ENCODE measurements at places on chromosomes 6 and 20.

DNA sequence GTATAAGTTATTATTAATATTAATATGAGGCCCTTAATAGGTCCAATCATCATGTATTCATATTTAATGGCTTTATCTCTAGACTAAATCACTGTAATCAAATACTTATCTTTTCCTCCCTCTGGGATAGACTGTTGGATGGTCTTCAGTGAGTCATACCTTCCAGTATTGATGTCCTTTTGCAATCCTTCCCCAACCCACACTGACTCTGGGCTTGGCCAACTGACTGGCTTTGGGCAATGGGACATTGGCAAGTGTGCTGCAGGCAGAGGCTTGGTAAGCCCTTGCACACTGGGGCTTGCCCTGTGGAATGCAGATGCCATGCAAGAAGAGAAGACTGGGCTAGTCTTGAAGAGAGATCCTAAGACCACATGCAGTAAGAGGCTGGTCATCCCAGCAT lies 136.6 kb downstream of the CCDC170 start:
- no peak for DNase-seq

GRCh38 chr20:23412026-23412425 lies 9.3 kb downstream of the NAPB start:
- DNase-seq = no peak

- DNase-seq = no peak
Observed at GRCh38 chr20:59299945-59300332, 472 bp upstream of the EDN3 start.

- DNase-seq = no peak
Observed at GRCh38 chr6:53070806-53071205, 5.6 kb downstream of the FBXO9 start.

- DNase-seq = no peak
Observed at GRCh38 chr20:57738484-57738883, 28.7 kb upstream of the PMEPA1 start.

- no peak for DNase-seq
Observed at GRCh38 chr6:105733556-105734162, 330.8 kb upstream of the PREP start.

DNA sequence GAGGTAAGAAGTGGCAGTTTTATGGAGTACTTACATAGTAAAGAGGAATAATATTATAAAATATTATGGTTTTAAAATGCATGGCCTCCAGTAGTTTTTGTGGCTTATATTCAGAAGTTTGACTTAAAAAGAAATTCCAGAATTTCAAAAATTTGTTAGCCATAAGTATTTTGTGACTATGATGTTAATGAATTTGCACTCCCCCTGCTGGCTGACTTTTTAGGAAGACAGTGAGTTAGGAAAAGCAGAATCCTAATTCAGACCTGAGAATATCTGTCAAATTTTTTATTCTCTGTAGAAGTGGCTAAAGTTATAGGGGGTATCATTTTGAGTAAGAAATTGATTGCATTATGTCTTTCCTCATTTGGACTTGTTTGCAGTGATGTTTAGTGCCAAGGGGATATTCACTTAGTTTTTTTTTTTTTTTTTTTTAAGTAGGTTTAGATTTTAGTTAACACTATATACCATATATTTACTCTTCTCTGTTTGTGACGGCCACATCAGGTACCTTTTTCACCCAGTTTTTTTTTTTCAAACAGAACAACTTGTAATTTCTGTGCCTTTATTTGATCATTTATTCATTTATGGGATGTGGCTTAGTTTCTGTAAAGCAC lies 40.8 kb downstream of the ZFAND3 start:
- no peak for DNase-seq

- no peak for DNase-seq
Observed at GRCh38 chr6:125431971-125432370, 130.2 kb upstream of the HDDC2 start.

- no peak for DNase-seq
Observed at GRCh38 chr6:54058236-54058635, 53.0 kb upstream of the MLIP start.

DNA sequence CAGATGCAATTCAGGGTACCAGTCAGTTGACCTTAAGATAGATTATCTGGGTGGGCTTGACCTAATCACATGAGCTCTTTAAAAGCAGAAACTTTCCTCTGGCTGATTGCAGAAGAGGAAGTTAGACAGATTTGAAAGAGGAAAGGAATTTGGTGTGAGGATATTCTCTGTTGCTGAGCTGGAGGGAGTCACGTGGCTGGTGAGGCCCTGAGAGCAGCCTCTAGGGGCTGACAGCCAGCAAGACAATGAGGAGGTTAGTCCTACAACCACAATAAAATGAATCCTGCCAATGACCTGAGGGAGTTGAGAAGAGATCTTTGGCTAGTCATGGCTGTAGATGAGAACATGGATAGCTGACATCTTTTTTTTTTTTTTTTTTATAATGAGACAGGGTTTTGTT lies 87.0 kb upstream of the B3GAT2 start:
- no peak for DNase-seq

- no peak for DNase-seq
Observed at GRCh38 chr6:20827798-20828197, 293.5 kb downstream of the CDKAL1 start.

DNA sequence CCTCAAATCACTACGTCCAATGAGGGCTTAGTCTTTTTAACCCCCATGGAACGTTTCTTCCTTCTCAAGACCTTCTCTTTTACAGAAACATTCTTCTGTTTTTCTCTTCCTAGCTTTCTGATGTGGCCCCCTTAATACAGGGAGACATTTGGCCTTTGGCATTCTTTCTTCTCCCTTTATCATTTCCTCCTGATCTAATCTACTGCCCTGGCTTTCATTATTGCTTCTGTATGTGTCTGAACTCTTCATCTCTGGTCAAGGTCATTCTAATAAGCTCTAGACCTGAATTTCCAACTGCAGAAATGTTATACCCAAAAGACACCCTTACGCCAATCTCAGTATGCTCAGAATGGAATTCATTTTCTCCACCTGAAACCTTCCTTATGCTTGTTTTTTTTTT lies 18.4 kb upstream of the LAMA4 start:
- no peak for DNase-seq

- peak; percentile 29 for DNase-seq
Observed at GRCh38 chr6:34656378-34657036, 40.1 kb downstream of the ILRUN start.

GRCh38 chr20:43963872-43964791 lies 49.5 kb downstream of the TOX2 start:
- DNase-seq = peak; percentile 51

DNA sequence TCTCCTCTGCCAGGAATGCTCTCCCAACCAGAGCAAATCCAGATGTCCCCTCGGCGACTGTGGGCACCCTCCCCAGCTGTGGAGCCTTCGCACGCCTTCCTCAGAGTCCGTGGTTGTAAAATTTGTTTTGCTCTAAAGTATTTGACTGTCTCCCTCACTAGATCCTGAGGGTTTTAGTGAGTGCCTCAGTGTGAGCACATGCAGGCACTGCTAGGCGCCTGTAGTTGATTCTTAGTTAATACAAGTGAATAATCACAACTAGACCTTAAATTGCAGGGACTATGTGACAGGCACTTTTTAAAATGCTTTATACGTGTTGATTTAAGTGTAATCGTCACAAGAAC lies 680 bp upstream of the MTCH1 start:
- DNase-seq = no peak

DNA sequence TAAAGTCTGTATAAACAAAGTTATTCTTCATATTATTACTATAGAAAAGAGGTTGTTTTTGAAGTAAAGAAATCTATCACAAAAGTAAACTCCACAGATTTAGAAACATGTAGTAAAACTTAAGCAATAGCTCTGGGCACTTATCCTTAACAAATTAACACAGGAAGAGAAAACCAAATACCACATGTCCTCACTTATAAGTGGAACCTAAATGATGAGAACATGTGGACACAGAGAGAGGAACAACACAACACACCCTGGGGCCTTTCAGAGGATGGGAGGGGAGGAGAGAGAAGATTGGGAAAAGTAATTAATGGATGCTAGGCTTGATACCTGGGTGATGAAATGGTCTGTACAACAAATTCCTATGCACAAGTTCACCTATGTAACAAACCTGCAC lies 57.2 kb downstream of the C6orf58 start:
- DNase-seq = no peak

- no peak for DNase-seq
Observed at GRCh38 chr6:41767112-41767833, 12.4 kb downstream of the FRS3 start.

GRCh38 chr6:18053078-18053477 lies 65.6 kb upstream of the KIF13A start:
- DNase-seq = no peak

GRCh38 chr6:143034689-143035334 lies 25.9 kb upstream of the AIG1 start:
- DNase-seq = no peak

DNA sequence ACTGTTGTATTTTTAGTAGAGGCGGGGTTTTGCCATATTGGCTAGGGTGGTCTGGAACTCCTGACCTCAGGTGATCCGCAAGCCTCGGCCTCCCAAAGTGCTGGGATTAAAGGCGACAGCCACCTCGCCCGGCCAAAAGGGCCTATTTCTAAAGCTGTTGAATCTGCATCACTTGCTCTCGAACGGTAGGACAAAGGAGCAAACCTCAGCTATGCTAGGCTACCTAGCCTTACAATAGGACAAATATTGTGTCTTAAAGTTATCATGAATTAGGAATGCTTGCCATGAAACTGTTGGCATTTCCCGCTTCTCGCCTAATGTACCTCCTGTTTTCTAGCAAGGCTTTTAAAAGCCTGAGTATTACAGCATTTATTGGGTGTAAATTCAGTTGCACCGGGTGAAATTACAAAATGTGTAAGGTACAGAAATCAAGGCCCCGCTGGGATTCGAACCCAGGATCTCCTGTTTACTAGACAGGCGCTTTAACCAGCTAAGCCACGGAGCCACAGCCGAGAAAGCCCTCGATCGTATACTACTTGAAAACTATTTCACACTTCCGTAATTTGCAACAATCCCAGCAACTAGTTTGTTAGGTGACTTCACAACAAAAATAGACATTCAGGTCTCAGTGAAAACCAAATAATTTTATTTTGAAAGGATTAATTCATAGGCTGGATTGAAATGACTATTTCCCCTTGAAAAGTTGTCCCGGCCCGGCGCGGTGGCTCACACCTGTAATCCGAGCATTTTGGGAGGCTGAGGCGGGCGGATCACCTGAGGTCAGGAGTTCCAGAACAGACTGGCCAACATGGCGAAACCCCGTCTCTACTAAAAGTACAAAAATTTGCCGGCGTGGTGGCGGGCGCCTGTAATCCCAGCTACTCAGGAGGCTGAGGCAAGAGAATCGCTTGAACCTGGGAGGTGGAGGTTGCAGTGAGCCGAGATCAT lies 211.6 kb upstream of the ZNF184 start:
- no peak for DNase-seq

- DNase-seq = no peak
Observed at GRCh38 chr20:59013031-59013951, 5.9 kb upstream of the TUBB1 start.

GRCh38 chr6:74991573-74992332 lies 214.1 kb downstream of the COL12A1 start:
- no peak for DNase-seq

GRCh38 chr6:72218125-72218524 lies 331.8 kb downstream of the RIMS1 start:
- no peak for DNase-seq

DNA sequence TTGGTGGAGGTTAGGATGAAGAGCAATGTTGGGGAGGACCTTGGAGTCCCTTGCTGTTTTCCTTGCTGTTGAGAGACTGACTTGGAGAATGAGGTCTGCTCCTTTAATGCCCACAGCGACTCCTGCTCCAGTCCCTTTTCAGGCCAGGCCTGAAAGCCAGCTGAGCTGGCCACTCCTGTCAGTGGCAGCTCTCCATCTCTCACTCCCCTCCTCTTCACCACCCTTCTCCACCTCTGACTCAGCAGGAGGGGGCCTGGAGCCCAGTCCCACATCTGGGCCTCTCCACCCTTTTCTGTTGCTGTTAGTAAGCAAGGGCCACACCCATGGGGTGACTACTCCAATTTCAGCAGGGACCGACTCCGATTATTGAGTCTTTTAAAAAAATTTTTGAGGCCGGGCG lies 2.2 kb downstream of the SNX21 start:
- DNase-seq = no peak

DNA sequence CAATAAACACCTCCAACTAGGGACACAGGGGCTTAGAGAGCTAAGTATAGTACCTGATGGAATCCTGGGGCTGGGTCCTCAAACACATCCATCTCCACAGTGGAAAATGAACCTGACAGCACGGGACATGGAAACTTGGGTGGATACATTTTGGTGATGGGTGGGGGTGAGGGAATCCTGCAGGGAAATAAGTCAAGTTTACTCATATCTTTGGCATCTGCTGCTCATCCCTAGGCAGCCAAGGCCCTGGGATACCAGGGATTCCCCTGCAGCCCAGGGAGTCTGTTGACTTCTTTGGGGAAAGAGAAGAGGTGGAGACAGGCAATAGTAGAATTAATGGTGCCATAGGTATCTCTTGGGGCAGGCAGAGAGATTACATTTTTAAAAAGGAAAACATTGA lies 6.6 kb downstream of the APOBEC2 start:
- no peak for DNase-seq

GRCh38 chr6:116557893-116558292 lies 4.3 kb downstream of the CALHM4 start:
- no peak for DNase-seq

- no peak for DNase-seq
Observed at GRCh38 chr6:106273087-106273486, 52.5 kb downstream of the ATG5 start.

DNA sequence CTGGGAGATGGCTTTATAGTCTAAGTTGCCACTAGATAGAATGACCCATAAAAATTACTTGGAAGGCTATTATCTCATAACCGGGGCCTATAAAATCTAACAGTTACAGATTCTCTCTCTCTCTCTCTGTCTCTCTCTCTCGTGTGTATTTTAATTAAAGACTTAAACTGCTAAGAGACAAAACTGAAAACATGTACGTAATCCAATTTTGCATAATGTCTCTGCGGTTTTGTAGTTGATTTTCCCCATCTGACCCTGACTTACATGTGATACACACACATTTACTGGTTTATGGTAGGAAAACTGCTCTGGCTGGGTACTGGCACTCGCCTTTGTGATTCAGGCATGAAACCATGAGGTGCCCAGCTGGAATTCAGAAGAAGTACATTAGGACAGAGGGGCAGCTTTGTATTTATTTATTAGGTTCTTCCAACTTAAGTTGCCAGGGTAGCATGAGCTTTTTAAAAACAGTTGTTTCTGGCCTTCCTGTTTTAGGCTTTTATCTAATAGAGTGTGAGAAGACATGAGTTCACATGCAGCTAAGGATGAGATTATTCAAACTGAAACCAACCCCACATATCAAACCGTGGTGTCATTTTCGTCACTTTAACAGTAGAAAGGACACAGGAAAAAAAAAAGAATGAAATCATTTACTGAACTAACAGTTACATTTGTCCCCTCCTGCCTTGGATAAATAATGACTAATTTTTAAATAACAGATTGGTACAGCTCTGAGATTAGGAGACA lies 182.5 kb downstream of the GMPR start:
- no peak for DNase-seq

GRCh38 chr6:32177183-32177787 lies 920 bp upstream of the RNF5 start:
- DNase-seq = peak; percentile 44

GRCh38 chr6:169894377-169894960 lies 143.0 kb downstream of the ERMARD start:
- DNase-seq = no peak

- no peak for DNase-seq
Observed at GRCh38 chr20:47783828-47784598, 1.3 kb downstream of the SULF2 start.
